Cardiac septum (tissue), 1 donor: ENCODE measurements at places on chromosomes 12 and 14.

- DNase-seq: no peak
Observed at GRCh38 chr12:60042835-60043234, 447.0 kb downstream of the SLC16A7 start.

DNA sequence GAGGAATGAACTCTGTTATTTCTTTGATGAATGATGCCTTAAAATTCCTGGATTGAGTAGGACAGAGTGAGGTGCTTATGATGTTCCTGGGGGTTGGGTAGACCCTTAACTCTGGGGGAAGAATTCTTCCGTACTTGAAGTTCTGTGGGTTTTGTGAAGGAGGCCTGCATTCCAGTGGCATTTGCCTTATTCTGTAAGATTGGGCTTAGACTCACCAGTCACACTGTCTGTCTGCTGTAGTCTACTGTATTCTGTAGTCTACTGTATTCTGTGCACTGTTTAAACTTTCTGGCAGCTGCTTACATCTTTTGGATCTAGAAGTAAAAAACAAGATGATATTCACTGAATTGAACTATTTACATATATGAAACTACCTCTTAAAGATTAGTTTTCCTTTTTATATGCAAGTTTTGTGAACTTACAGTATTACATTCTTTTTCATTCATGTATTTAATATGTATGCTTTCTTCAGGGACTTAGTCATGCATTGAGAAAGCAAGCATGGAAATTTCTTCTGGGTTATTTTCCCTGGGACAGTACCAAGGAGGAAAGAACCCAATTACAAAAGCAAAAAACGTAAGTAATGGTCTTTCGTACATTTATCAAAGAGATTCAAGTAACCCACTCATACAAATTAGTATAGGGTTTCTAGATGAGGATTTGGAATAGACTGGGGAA, 42.3 kb upstream of the TPH2 start:
- DNase-seq: no peak

GRCh38 chr14:99744873-99745224, 48.4 kb upstream of the EML1 start:
- DNase-seq: no peak

DNA sequence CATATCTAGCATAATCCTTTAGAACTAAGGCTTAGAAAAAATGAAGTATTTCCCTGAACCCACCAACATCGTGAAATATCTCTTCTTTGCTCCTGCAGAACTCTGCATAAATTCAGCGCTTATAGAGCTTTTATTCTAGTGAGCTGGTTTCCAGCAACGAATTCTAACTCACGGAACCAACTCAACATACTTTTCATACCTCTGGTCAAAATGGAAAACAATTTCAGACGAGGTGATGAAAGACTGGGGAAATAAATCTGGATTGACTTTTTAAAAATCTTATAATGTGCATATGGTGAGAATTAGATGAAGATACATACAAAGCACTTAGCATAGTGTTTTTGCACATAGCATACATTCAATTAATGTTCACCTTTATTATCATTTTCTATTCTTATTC, 62.6 kb upstream of the BBS10 start:
- no peak for DNase-seq

GRCh38 chr12:106300761-106301160, 1.8 kb upstream of the TCP11L2 start:
- DNase-seq: no peak

DNA sequence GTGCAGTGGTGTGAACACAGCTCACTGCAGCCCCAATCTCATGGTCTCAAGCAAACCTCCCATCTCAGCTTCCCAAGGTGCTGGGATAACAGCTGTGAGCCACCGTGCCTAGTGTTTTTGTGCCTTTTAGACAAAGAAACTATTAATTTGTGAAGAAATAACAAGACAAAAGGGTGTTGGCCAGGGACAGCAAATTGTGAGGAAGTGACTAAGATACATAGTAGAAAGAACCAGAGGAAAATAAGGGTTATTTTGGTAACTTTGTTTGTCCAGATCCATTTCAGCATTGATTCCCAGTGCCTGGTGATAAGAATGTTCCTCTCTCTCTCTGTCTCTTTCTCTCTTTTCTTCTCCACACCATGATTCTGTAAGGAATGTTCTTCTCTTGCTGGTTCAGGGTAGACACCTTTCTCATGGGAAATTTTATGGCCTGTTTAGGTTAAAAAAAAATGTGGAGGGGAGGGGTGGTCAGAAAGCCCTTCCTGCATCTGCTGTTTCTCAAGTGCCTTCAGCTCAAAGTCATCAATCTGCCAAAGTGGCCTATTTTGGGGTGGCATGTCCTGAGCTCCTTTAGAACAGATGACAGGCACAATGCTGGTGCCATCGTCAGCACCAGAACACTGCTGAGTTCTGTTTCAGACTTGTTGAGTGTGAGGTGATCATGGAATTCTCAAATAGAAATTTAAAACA, 184.4 kb upstream of the EEA1 start:
- no peak for DNase-seq

GRCh38 chr14:45246691-45247090, 6.3 kb downstream of the MIS18BP1 start:
- DNase-seq: no peak

GRCh38 chr14:78790271-78790670, 620.1 kb downstream of the NRXN3 start:
- no peak for DNase-seq
